ENCODE measurements at places on chromosomes 2 and 18.

GRCh38 chr2:231373786-231374349 is 21.6 kb upstream of the B3GNT7 start:
- DNase-seq, result no peak

GRCh38 chr18:13222856-13223281 is 4.3 kb downstream of the LDLRAD4 start:
- DNase-seq, result no peak

- peak; percentile 91 for DNase-seq
These were observed 61.7 kb upstream of the RALBP1 start for GRCh38 chr18:9413576-9413975.

DNA sequence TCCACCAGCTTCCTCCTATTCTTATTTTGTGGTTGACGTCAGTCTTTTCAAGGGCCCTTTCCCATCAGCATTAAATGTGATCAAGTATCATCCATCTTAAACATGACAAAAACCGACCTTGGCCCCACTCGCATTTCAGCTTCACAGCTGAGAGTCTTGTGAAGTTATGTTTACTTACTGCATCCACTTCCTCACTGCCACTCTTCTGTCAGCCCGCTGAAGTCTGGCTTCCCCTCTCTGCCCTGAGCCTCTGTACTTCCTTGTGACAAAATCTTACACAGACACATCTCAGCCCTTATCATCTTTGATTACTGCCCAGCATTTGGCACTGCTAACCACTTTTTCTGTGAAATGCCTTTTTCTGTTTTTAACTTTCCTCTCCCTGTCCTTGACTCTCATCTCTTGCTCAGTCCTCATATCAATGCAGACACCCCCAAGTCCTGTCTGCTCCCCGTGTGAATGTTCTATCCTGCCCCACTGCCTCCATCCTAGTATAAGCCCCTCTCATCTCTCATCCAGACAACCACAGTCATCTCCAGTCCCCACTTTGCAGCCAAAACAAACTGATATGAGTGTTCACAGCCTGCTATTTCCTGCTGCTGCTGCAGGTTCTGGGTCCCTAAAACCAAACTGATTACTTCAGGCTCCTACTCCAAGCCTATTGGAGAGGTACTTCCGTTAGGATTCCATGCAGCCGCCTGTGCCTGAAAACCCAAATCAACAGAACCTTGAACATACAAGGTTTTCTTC is 31.4 kb downstream of the FOSL2 start:
- DNase-seq, result no peak

DNA sequence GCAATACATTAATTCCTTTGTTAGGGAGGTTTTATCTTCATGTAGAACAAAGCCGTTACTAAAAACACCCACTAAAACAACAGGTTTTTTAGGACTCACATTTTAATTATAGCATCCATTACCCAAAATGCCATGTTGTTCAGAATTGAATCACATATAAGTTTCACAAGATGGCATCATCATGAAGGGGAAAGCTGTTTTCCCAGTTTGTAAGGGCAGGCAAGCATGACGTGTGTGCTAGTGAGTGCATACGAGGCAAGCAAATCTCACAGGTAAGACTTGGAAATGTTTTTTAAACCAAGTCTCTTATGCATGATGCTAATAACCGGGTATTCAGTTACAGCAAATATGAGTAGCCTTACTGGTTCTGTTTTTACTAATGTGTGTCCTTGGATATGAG is 111.8 kb upstream of the NFATC1 start:
- no peak for DNase-seq

GRCh38 chr2:44364604-44365003 is 2.9 kb downstream of the CAMKMT start:
- no peak for DNase-seq

- DNase-seq, result peak; percentile 74
These were observed 214.0 kb downstream of the CYP26B1 start for GRCh38 chr2:71933467-71934319.

DNA sequence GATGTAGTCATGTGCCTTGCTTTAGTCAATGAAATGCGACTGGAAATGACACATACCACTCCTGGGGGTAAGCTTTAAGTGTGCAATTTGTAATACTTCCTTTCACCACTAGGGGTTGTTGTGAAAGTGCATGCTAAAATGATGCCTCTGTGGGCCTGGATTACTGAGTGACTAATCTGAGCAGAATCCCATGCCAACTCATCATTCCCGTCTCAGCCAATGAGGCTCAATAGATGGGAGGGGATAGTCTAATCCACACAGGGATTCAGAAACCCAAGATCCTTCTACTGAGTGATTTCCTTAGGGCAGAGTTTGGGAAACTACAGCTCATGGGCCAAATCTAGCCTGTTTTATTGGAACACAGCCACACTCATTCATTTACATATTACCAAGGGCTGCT is 54.0 kb downstream of the HRH4 start:
- DNase-seq, result peak; percentile 63

DNA sequence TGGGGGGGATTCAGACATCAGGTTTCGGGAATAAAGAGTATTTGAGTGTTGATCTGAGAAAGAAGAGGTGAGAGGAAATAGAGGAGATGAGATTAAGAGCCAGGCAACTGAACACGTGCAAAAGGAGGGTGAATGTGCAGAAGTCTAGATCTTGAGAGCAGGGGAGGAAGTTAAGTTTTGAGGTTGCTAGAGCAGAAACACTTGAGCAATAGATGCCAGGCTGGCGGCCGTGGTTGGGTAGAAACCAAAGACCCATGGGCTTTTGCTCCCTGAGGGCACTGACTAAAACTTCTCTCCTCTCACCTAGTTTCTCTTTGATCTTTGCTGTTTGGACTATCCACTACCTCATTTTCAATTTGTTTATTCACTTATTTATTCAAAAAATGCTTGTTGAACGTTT is 116.0 kb downstream of the CDC42EP3 start:
- DNase-seq, result no peak
